ENCODE measurements at places on chromosomes 11 and 22.
A peak's percentile ranks its signal among the peaks of the same experiment; 100 is the strongest.

DNA sequence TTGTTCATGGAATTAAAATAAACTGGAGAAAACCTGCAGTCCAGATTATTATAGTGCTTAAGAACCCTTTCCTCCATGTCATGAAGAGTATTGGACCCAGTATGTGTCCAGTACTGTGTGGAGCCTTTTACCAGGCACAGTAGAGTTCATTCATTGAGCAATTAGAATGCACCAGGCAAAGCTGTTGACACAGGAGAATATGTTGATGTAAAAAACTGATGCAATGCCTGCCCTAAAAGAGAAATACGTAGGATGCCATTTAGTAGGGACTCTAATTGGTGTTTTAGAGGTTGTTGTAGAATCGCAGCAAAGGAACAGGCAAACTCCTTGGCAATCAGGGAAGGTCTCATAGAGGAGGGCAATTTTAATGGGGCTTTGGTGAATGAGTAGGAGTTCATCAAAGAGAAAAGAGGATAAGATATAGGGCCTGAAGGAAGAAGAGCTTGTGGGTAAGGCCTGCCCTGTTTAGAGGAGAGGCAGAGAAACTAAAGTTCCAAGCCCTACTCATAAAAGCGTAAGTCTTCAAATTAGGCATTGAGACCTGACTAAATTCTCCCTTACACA, 126.4 kb downstream of the SEZ6L start:
- no peak for DNase-seq

GRCh38 chr11:119710417-119710816, 18.6 kb downstream of the NECTIN1 start:
- DNase-seq, result no peak

- DNase-seq, result no peak
Observed at GRCh38 chr11:94011478-94011877, 9.7 kb upstream of the HEPHL1 start.

GRCh38 chr11:30310623-30311022, 12.3 kb upstream of the ARL14EP start:
- peak; percentile 85 for DNase-seq

DNA sequence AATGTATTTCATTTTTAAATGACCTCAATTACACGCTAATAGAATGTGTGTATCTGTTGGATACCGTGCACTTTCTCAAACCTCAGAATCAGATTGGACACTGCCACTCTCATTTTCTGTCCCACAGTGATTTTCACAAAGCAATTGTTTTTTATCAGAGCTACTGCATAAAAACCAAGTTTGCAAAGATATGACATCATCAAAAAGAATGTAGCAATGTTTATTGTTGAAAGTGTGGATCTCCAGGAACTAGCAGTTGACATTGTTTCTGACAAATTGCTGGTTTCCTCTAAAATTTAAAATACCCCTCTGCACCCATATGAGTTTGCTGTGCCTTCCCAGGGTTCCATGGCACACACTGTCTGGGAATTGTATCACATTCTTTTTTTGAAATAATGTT, 362.7 kb upstream of the DDI1 start:
- DNase-seq, result no peak

- DNase-seq, result no peak
Observed at GRCh38 chr22:48702573-48703264, 1125.0 kb downstream of the BRD1 start.

- DNase-seq, result peak; percentile 69
Observed at GRCh38 chr11:45110562-45110961, 35.9 kb upstream of the PRDM11 start.

DNA sequence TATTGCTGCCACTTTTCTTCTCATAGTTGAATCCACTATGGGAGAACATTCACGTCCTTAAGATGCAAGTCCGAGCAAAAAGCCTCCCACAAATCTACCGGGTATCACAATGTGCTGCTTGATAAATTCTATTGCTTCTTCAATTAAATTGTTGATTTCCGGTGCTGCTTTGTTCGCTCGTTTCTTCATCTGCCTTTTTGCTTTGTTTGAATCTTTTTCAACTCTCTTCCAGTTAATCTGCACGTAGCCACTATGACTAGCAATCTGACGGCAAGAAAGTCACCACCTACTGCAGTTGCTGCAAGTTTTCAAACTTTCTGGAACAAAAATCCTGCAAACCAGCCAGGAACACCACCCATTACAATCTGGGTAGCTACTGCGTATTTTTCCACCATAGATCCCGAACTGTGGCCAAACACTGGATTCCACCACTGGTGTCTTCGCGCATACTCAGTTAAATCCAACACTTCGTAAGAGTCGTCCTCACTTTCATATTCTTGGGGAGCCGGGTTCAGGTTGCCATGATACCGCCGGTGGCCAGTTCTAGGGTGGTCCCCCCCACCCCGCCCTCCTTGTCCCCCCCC, 59.1 kb downstream of the CLMP start:
- no peak for DNase-seq

DNA sequence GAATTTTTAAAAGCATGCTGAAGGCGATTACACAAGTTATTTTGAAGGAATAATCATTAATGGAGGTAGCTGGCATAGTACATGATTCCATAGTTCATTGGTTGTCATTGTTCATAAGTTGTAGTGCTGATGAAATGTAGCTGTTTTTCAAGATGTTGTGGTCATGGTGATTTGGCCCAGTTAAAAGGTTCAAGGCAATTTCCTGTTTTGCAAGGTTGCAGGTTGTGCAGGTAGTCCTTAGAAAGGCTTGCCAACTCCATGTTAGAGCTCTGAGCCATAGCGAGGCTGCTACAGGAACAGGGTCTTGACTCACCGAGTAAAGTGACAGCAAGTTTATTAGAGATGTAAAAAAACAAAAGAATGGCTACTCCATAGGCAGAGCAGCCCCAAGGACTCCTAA, 95.8 kb upstream of the CHORDC1 start:
- no peak for DNase-seq

DNA sequence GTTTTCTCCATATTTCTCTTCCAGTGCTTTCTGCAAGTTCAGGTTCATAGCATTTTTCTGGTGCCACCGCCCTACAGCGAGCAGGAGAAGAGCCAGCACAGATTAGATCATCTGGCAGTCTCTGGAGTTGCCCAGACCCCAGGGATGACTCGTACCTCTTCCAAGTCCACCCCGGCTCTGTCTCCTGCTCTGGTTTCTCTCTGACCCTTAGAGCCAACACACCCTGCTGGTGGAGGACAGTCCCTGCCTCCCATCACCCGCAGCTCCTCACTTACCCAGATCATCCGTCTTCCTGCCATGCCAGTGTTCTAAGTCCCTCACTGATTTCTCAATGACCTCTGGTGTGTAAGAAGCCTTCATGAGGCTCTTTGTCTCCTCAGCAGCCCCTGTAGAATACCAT, 28.0 kb downstream of the TST start:
- no peak for DNase-seq

DNA sequence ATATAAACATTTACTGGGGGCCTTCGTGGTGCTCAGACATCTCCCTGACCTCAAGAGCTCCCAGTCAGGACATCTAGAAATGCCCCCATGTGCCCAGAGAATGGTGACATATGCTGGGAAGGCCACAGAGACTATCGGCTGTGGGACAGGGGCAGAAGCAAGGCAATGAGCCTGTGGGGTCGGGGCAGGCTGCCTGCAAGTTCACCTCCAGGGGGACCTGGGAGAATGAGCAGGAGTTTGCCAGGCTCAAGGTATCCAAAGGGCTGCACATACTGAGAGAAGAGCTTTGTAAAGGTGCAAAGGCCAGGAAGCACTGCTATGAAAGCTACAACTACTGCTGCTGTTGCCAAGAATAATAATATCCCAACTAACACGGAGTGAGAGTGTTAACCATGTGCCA, 233.9 kb downstream of the TENM4 start:
- DNase-seq, result no peak

- no peak for DNase-seq
Observed at GRCh38 chr11:115885535-115886421, 381.6 kb upstream of the CADM1 start.

- DNase-seq, result no peak
Observed at GRCh38 chr11:132960273-132961078, 571.8 kb downstream of the OPCML start.

DNA sequence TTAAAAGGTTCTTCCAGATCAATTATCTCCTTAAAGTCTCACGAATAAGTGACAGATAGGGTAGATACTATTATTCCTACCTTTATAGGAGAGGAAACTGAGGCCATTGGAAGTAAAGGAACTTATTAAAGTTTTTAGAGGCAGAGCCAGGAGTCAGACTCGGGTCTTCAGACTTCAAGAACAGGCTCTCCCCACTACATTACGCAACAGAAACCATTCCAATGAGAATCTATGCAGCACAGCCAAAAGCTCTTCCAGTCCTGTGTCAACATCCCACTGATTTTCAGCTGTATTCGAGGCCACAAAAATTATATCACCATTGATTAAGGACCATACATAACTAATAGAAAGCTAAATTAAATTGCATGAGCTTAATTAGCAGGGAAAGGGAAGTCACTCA, 77.4 kb downstream of the RELT start:
- no peak for DNase-seq

DNA sequence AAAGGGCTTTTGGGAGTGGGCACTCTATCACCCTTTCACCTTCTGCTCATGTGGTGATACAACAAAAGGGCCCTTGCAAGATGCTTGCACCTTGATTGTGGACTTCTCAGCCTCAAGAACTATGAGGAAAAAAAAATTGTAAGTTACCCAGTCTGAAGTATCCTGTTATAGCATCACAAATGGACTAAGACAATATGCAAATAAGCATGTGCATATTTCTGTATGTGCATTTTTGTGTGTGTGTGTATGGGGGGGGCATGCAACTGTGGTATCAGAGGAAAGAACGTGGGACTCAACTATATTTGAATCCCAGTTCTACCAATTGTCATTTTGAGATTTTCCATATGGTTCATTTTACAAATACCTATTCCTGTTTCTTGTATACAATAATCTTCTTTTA, 10.9 kb downstream of the JRKL start:
- no peak for DNase-seq

- no peak for DNase-seq
Observed at GRCh38 chr11:9850224-9850895, 186.5 kb downstream of the SWAP70 start.

Measured in MM.1S (cell line).